Jurkat, Clone E6-1 (cell line): ENCODE measurements at places on chromosomes 1 and 21.

DNA sequence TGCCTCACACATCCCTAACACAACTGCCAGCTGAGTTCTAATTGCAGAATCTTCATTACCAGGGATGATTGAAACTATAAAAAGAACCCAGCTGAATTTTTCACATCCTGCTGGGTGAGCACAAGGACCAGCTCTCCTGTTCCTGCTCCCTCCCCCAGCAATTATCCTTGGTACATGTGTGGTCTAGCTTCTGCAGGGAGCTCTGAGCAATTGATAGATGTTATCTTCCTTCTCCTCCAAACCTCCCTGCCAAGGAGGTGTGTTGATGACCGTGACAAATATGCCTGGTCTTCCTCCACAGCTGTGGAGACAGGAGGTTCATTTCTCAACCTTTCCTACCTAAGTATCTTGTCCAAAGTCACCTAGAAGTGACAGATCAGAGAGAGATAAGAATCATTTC is 65.3 kb upstream of the MAN1A2 start:
- no peak for DNase-seq

- DNase-seq = no peak
Observed at GRCh38 chr21:31927689-31928353, 55.0 kb downstream of the HUNK start.

- DNase-seq = no peak
Observed at GRCh38 chr21:30200000-30200399, 15.9 kb downstream of the CLDN8 start.

GRCh38 chr1:117759535-117759934 is 153.7 kb downstream of the TENT5C start:
- no peak for DNase-seq

DNA sequence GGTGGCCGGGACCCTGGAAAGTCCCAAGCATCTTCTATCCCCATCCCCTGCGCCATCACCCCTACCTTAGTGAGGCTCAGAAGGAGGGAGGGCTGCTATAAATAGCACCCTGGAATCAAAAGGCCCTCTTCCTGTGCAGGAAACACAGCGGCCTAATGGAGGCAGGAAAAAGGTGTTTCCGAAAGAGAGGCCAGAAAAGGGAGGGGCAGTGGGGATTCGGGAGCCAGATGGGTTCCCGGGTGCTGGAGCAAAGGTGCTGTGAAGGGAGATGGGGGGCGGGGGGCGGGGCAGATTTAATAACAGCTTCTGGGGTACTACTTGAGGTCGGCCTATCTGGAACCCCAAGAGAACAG is 16.6 kb downstream of the NAV1 start:
- DNase-seq = peak; percentile 26

- DNase-seq = peak; percentile 72
Observed at GRCh38 chr1:214617246-214617645, 14.3 kb downstream of the CENPF start.

GRCh38 chr1:58211869-58212268 is 334.7 kb downstream of the OMA1 start:
- no peak for DNase-seq

- no peak for DNase-seq
Observed at GRCh38 chr1:92993581-92993980, 32.3 kb upstream of the DIPK1A start.

GRCh38 chr1:236181059-236181458 is 38.7 kb downstream of the GPR137B start:
- no peak for DNase-seq

- DNase-seq = peak; percentile 59
Observed at GRCh38 chr1:202852163-202852904, 36.6 kb downstream of the RABIF start.

GRCh38 chr1:15941899-15942660 is 33.8 kb downstream of the ZBTB17 start:
- DNase-seq = no peak

- DNase-seq = no peak
Observed at GRCh38 chr1:31782421-31783410, 18.6 kb upstream of the ADGRB2 start.

GRCh38 chr1:10975567-10976326 is 36.7 kb upstream of the TARDBP start:
- DNase-seq = no peak

DNA sequence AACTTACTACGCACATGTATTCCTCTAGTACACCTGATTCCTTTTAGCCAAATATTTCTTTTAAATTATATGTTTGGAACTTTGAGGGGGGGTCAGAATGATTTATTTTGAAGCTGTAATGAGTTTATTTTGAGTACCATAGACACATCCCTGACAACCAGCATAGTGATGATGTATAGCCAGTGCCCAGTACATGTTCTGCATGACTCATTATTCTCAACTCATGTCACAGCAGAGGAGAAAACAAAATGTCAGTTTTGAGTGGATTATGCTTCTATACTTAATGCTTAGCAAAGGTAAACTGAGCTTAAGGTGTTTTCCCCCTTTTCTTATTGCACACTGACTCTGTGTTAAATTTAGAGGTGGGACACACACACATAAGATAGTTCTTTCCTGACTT is 22.4 kb upstream of the LEPR start:
- no peak for DNase-seq

- DNase-seq = no peak
Observed at GRCh38 chr1:29518183-29518835, 282.0 kb downstream of the PTPRU start.

DNA sequence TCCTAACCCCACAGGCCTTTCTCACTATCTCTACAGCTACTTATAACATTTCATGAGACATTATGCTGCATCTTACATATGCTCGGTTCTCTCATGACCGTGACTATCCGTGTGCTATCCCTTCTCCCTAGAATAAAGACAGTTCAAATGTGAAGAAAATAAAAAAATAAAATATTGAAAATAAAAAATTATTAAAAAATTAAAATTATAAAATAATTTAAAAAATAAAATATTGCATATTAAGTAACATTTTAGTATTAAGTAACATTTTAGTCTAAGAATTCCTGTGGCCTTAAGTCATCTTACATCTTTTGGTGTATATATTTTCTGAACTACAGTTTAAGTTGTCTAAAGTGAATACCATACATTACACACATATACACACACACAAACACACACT is 415.5 kb downstream of the DPYD start:
- no peak for DNase-seq

DNA sequence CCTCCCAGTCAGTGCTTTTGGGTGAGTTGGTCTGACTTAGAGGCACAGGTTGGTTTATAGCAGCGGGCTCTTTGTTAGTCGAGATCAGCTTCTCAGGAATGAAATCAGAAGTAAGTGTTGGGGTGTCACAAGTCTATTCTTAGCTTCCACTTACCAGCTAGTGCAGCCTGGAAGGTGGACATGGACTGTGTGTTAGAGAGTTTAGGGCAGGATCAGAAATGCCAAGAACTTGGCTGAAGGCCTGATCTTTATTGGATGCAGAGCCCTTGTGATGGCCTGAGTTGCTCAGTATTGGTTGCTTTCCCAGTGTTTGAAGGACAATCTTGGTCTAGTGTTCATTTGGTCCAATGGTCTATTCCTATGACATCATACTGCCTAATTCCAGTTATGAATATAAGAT is 377.0 kb upstream of the USP24 start:
- no peak for DNase-seq

DNA sequence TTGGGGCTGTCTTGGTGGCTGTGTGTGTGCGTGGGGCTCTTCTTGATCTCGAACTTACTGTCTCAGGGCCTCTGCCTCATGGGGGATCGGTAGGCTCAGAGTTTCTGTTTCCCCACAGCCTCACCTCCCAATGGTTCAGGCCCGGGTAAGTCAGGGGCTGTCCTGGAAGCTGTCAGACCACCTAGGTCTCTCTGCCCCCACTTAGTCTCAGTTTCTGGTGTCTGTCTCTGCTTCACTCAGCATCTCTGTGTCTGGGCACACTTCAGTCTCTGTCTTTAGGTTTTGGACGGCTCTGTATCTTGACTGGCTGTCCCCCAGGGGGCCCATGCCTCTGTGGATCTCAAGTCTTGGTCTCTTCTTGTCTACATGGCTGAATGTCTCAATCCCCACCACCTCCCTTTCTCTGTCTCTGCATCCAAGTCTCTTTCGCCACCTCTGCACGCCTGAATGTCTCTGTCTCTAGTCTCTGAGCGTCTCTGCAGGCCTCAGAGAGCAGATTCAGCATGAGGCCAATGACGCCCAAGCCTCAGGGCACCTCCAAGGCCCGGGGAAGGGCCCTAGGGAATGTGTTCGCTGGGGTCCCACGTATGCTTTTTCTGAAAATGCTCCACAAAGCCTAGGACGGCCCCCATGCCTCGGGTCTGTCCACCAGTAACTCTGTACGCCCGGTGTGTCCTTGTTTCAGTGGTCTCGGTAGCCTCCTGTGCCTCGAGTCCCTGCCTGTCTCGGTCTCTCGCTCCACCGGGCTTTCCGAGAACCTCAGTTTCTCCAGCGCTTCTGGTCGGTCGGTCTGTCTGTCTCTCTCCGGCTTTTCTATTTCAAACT is 818 bp downstream of the FHL3 start:
- DNase-seq = no peak

GRCh38 chr1:94725566-94725965 is 94.6 kb upstream of the SLC44A3 start:
- DNase-seq = no peak
